Astrocyte (in vitro differentiated cells and primary cell): ENCODE measurements at places on chromosomes 6 and 20. TPM values are rescaled to one million over a fixed set of nuclear protein-coding genes. Genes with fewer than 3 reads are reported as not detected.

The ATXN1 gene
- total RNA-seq = 68.3 and 70.9 TPM in 2 replicates

The MAS1 gene
- total RNA-seq = not detected in 2 replicates

GRCh38 chr6:82833481-82833880 lies 232.2 kb downstream of the UBE3D start:
- no peaks in the 10 kb centered on the region for H3K4me1 ChIP-seq
- H3K36me3 ChIP-seq = no peaks in the 10 kb centered on the region
- no peak for DNase-seq
- H3K27me3 ChIP-seq = peaks cover 11% of the 10 kb centered on the region
- H3K27ac ChIP-seq = no peak overlapping the region
- no peak overlapping the region for H3K4me3 ChIP-seq

DNA sequence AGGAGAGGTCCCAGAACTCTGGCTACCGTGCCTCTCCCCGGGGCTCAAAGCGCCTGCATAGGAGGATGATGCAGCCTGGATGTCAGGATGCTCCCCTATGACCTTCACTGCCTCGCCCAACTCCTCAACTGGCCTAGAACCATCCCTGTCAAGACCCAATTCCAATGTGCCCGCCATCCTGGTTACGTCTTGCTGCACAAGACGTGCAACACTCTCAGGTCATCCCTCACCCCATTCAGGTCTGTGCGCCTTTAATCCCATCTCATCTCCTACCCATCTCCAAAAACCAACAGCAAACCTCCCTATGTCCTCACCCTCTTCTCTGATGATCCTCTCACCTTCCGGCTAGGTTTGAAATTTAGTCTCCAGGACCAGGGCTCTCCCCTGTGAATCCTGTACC lies 3.5 kb downstream of the SFT2D1 start:
- peaks cover 5% of the 10 kb centered on the region for H3K36me3 ChIP-seq
- no peaks in the 10 kb centered on the region for H3K27me3 ChIP-seq
- no peak overlapping the region for H3K27ac ChIP-seq
- no peak overlapping the region for H3K4me3 ChIP-seq
- DNase-seq = no peak

DNA sequence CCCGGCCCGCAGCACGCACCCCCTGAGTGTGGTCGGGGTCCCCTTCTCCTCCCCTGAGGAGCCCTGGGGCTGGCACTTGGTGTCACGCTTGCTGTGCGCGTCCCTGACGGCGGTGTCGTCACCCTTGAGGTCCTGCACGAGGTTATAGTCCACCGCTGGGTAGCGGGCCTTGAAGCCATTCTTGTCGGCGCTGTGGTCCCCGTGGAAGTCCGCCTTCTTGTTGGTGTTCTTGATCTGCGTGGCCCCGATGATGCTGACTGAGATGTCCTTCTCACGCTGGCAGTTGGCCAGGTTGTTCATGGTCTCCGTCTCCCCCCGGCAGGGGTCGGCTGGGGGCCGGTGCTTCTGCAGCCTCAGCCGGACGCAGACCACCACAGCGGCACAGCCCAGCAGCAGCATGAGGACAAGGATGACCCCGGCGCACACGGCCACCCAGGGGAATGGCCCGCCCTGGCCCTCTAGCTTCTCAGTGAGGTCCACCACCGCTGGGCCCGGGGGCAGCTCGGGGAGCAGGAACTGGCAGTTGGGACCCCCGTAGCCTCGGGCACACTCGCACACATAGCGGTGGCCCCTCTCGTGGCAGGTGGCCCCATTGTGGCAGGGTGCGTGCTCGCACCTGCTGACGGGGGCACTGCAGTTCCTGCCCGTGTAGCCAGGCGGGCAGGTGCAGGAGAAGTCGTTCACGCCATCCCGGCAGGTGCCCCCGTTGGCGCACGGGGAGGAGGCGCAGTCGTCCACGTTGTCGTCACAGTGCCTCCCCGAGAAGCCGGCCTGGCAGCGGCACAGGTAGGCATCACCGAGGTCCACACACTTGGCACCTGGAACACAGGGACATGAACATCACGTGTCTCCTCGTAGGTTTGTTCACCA lies 7.4 kb downstream of the DLL1 start:
- H3K36me3 ChIP-seq = no peaks in the 10 kb centered on the region
- H3K27ac ChIP-seq = no peak overlapping the region
- no peaks in the 10 kb centered on the region for H3K4me1 ChIP-seq
- peaks cover 33% of the 10 kb centered on the region for H3K27me3 ChIP-seq
